Stimulated activated CD8-positive, alpha-beta memory T cell treated with anti-CD3 and anti-CD28 coated beads, Interleukin-7, amount 100 ng/mL, for 1 hour (primary cell): ENCODE measurements at places on chromosomes 2 and 18.

DNA sequence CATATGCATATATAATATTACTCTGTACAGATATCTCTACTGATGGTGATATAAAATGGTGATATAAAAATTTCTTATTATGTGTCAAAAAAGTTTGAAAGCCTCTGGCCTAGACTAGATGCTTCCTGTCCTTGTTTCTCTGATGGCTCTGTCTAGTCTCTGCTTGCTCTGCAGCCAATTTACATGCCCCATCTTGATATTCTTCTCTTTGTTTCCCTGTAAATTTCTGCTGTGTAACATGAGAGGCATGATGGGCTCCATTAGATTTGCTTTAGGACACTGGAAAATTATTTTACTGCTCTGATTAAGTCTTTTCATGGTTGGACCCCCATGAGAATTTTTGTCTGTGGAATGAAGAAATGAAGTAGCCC lies 24.3 kb downstream of the BABAM2 start:
- no peak for DNase-seq

DNA sequence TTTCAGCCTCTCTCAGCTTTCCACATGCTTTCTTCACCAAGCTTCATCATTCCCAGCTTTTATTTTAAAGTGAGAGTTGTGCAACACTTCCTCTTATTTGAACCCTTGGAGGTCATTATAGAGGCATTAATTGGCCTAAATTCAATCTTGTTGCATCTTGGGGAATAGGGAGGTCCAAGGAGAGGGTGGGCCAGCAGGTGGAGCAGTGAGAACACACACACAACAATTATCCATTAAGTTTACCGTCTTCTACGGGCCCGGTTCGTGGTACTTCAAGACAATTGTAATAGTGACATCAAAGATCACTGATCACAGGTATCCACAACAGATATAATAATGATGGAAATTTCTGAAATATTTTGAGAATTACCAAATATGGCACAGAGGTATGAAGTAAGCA lies 457.2 kb upstream of the SMIM21 start:
- DNase-seq: no peak

- DNase-seq: no peak
Observed at GRCh38 chr18:45556222-45556621, 59.1 kb upstream of the SLC14A2 start.

GRCh38 chr18:35511428-35511827 lies 13.7 kb upstream of the INO80C start:
- DNase-seq: no peak

DNA sequence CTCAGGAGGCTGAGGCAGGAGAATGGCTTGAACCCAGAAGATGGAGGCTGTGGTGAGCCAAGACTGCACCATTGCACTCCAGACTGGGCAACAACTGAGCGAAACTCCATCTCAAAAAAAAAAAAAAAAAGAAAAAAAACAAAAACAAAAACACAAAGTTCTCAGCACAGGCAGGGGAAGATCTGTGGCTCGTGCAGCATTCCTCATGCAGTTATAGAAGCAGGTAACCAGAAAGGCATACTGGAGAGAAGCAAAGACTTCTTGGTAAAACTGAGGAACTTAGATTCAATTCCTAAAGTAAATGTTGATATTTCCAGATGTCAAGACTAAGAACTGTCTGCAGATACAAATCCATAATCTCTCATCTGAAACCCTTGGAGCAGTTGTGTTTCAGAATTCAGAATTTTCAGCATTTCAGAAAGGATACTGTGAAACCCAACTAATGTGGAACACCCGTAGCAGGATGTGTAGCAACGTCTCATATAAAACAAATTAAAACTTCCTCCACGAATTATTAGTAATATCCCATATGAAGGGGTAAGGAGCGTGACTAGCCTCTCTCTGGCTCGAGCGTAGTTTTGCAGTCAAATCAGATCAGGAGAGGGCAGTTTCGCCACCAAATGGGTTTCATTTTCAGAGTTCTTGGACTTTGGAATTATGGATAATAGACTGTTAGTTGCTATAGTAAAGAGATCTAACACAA lies 13.2 kb upstream of the SLC25A52 start:
- no peak for DNase-seq

- DNase-seq: no peak
Observed at GRCh38 chr18:24033641-24034412, 19.3 kb downstream of the TTC39C start.

DNA sequence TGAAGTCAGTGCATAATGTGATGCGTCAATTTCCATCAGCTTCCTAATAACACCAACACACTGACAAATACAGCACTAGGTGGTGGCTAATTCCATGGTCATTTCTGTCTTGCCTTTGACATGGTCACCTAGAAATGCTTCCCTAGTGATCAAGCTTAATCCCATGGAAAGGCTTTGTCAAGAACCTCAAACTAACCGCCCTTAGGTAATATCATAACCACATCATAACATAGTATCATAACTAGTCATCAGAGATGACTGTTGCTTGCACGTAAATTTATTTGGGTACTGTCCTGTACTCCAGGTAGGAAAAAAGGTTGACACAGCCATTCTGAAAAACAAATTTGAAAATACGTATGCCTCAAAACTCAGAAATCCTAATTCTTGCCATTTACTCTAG lies 471.8 kb downstream of the IRS1 start:
- DNase-seq: no peak

- DNase-seq: no peak
Observed at GRCh38 chr2:65349863-65350262, 82.5 kb downstream of the SPRED2 start.

DNA sequence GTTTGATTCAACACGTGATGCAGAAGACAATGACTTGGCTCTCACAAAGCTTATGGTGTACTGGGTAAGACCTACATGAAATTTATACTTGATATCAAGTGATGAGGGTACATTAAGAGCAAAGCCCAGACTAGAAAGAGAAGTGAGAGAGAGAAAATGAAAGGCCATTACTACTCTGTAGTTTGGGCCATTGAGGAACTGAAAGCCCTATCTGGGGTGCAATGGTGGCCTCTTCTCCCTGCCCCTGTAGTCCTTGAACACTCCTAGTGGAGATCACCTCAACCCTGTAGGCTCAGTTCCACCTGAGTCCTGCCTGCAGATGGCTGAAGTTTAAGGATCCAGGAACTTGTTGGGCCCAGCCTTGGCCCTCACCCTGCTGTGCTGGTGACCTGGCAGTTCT lies 569.8 kb upstream of the MEX3C start:
- no peak for DNase-seq

DNA sequence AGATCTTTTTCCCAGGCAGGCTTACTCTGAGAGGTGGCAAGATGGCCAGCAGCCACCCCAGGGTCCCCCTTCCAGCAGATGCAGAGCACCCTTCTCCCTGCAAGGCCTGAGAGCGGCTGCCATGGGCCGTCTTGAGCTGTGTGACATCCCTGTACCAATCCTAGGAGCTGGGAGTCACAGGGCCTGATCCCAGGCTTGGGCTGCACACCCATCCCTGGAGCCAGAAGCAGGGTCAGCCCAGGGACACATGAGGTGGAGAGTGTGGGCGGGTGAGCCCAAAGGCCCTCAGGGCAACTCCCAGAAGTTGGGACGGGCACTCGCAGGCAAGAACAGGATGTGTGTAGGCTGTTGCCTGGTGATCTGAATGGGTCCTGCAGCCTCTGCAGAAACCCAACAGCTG lies 40.5 kb downstream of the CROCC2 start:
- DNase-seq: no peak
